ENCODE measurements at places on chromosomes 2 and 18. TPM values are rescaled to one million over a fixed set of nuclear protein-coding genes. Genes with fewer than 3 reads are reported as not detected.

Gene KCNE4
- total RNA-seq = under 0.01 TPM

Gene CYRIA
- total RNA-seq = 63.3 TPM

Gene NEB
- total RNA-seq = 2.0 TPM

Gene FSHR
- not detected for total RNA-seq

Gene CASP8
- 129 TPM for total RNA-seq

Data from mononuclear cell (primary cell).